ENCODE measurements at places on chromosomes 2 and 18.

DNA sequence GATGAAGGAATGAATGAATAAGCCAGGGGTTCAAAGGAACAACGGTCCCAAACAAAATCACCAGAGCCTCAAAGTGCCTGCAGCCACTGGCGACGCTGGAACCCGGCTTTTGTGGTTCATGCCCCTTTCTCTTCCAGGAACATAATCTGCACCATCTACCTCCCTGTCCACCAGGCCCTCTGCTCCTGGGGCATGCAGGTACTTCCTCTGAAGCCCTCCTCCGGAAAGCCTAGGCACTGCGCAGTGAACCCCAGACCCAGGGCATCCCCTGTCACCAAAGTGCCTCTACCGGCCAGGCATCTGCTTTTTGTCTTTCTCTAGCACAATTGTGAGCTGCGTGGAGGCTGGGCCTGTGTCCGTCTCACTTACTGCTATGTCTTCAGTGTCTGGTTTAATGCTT is 98.6 kb upstream of the TMEM200C start:
- DNase-seq = no peak

GRCh38 chr2:2901384-2902345 is 476.0 kb downstream of the EIPR1 start:
- DNase-seq = no peak

DNA sequence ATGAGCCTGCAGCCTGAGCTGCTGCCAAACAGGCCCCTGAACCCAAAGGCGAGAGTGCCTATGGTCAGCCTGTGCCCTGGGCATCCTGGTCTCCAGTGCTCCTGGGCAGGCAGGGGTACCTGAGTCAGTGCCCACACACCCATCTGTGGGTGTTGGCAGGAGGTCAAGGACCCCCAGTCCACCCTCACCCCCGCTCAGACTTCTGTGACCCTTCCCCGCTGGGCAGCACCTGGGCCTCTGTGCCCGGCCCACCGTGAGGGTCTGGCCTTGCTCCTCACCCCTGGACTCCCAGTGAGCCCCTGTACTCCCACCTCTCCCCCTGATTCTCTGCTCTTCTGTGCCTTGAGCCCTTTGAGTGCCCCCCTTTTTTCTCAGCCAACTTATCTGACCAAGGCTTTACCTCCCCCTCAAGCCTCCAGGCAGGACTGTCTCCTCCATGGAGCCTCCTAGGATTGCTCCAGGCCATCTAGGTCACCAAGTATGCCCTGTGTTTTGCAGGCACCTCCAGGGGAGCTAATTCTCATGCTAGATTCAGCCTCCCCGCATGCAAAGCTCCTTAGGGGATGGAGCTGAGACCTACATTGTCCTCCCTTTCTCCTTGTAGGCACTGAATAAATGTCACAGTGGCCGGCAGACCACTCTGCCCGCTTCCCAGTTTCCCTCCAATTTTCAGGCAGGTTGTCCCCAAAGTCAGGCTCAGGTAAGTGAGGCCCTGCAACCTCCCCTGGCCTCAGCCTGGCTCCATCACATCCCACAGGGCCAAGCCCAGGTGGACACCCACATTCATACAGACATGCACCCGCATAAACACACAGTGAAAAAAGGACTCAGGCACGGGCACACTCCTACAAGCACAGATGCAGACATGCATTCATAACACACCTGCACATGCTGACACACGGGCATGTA is 21.9 kb upstream of the PTMA start:
- DNase-seq = no peak

DNA sequence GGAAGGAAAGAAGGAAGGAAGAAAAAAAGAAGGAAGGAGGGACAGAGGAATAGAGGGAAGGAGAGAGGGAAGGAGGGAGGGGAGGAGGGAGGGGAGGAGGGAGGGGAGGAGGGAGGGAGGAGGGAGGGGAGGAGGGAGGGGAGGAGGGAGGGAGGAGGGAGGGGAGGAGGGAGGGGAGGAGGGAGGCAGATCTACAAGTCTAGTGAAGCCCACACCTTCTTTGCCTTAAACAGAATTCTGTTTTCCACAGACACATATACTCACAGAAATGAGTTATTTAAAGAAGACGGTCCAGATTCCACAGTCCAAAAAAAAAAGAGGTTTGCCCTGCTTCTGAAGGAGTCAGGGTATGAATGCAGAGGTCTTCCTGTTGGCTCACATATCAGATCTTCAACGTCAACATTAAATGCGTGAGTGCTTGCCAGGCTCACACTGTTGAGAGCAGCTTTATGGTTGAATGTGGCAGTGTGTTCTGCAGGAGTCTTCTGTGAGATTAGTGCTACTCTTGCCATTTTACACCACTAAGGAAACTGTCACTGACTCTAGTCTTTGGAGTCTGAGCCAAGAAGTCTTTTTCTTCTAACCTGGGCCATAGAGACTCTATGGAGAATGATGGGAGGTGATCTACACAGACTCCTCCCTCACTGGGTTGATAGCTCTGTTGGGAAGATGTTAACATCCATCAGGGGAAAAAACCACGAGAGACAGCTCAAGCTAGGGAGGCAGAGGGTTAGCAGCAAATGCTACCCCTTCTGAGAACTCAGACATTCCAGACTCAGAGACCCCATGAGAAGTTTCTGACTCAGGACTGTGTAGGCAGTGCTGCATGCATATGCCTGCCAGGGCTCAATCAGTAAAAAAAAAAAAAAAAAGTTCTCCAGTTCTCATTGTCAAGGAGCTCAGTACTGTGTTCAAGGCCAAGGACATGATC is 23.3 kb downstream of the PAX8 start:
- DNase-seq = peak; percentile 65

- DNase-seq = no peak
Measured at GRCh38 chr18:76619261-76619620, 124.2 kb upstream of the ZNF516 start.

- no peak for DNase-seq
Measured at GRCh38 chr18:5842653-5843052, 52.7 kb downstream of the TMEM200C start.

All from choroid plexus epithelial cell (primary cell).